Fibroblast of skin of left biceps (primary cell): ENCODE measurements at places on chromosomes 16 and 17.

DNA sequence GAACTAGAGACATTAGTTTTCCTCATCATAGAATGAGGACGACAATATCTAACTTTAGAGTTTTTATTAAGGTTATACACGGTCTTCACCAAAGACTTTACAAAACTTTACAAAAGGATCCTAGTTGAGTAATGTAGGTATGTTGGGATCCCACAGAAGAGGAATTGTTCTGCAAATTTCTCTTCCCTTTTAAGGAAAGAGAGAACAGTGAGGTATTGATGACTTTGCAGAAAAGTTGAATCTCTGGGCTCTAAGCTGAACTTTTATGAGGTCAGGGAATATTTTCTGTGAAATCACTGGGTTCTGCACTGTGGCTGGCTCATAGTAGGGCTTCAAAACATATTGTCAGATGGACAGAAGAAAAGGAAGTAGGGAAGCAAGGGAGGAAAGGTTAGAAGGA lies 89.8 kb upstream of the PIRT start:
- DNase-seq = no peak

- DNase-seq = no peak
These were observed 12.2 kb upstream of the OSGIN1 start for GRCh38 chr16:83940630-83941378.

GRCh38 chr17:79098282-79098867 lies 23.8 kb downstream of the ENGASE start:
- DNase-seq = no peak

DNA sequence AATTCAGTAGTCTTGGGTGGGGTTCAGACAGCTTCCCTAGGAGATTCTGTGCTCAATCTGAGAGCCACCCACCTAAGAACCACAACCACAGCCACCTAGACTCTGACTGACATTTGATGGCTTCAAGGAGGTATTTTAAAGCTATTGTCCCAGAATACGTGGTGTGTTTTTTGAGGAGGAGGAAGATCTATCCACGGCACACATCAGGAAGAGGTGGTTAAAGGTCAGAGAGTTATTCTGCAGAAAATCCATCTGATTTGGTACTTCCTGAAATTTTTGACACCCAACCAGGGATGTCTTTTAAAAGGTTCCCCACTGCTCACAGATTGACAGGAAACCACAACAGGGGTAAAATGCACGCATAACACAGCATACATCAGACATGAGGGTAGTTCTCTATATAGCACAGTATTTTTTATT lies 25.1 kb downstream of the SMARCE1 start:
- no peak for DNase-seq

DNA sequence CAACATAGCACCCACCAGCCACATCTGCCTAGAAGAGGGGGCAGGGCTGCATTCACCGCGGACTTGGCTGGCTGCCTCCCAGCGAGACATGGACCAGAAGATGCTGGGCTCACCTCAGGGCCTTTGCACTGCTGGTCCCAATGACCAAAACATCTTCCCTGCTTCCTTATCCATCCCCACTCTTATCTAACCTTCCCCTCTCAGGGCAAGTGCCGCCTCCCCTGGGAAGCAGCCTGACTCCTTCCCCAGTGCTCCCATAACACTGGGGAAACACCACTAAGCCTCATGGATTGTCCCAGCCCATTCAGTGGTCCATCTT lies 5.7 kb downstream of the TMC6 start:
- DNase-seq = no peak

DNA sequence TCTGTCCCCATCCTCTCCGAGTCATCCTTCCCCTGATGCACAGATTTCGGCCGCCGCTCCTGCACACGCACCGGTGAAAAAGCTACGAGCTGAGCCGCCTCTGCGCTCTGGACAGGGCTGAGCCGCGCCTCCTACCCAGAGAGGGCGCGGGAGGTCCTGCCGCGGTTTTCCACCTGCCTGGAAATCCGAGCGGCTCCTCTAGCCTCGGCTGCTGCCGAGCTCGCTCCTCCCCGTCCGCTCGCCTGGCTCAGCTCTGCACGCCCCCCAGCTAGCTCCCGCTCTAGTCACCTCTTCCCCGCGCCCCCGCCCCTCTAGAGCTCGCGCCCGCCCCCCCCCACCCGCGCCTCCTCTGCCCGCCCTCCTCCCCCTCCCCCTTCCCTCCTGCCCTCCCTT lies 198 bp upstream of the SHISA9 start:
- no peak for DNase-seq

DNA sequence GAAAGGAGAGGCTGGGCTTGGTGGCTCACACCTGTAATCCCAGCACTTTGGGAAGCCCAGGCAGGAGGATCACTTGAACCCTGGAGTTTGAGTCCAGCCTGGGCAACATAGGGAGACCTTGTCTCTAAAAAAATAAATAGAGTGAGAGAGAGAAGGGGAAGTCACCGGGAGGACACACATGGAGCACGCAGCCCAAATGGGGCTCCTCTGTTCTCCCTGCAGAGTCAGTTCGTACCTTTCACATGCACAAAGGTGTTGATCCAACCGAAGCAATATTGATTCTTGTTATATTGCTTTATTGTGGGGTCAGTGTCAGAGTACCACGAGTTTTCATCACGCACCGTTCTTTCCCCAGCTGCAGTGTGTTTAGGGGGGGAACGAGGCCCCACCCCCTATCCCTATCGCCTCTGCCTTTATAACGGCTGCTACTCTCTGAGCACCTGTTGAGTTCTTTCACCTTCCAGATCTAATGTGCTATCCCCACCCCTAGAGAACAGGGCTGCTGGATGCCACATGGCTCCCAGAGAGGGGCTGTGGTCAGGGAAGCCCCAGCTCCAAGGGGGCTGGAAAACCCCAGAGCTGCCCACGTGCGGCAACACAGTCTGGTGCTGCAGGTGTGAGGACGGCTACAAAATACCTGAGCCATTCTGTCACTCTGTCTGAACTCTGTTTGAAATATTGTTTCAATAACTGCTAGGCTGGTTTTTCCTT lies 1.0 kb upstream of the TMEM235 start:
- DNase-seq = no peak

GRCh38 chr17:79814974-79815835 lies 18.3 kb upstream of the CBX8 start:
- no peak for DNase-seq

GRCh38 chr17:3157218-3157617 lies 29.9 kb upstream of the OR1G1 start:
- no peak for DNase-seq

- peak; percentile 26 for DNase-seq
These were observed 14.1 kb downstream of the C17orf67 start for GRCh38 chr17:56819431-56820145.

DNA sequence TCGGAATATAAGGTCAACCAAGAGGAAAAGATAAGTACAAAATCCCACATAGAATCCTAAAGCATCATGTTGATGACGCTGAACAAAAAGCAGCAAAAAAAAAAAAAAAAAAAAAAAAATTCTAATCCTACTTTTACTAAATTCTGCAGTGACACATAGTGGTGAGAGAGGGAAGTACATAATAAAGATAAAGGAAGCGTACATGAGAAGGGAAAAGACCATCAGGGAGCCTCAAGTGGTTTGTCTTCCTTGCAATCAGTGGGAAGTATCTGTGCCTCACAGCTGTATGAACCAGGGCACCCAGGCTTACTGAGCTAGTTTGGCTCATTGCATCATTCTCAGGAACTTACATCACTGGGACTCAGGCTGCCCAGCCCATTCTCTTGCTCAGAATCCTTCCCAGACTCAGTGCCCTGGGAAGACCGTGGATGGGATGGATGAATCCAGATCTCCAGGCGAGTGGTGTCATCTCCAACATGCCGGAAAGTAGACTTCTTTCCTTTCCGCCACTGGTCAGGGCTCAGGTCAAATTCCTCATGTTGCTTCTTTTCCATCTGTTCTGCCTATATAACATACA lies 21.2 kb downstream of the SMG6 start:
- peak; percentile 75 for DNase-seq

DNA sequence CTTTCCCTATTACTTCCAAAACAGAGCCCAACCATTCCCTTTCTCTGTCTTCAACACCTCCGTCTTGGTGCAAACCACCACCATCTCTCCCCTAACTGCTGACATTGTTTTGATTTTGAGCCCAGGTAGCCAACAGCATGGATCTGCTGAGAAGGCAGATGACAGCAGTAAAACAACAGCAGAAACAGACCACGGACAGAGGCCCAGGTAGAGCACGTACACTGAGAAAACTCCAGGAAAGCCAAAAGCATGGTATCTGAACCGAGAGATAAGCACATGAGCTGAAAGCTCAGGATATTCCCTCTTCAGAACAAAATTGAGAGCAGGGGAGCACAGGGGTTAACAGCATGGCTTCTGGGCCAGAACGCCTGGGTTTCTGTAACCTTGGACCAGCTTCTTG lies 18.9 kb upstream of the MAP3K14 start:
- DNase-seq = no peak

DNA sequence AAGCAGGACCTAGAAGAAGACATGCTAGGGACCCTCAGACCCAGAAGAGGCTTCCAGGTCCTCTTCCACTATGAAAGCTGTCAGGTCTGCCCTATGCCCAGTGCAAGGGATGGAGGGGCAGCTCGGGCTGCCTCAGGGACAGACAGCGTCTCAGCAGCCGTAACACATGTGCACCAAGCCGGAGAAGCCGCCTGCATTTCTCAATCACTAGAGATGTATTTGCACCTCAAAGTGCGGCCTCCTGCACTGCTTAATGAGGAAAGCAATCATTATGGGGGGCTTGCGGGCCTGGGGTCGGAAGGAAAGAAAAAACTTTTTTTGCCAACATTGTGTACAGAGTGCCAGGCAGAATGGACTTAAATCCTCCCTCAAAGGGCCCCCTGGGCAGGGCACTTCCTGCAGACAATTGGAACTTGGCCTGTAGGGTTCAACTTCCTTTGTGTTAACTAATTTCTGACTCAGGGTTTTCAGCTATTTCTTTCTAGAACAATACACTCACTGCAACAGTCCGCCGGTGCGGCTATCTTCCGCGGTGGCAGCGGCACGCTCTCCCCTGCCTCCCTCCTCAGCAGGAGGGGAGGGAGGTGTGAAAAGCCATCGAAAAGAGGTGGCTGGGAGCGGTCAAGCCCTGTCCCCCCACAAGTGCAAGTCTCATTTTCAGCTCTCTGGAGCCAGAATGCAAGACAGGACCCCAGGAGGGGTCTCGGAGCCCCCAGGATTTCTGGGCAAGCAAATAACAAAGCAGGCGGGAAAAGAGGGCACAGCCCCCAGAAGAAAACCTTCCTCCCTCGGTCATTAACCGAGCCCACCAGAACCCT lies 101.2 kb downstream of the ZNF423 start:
- DNase-seq = no peak

DNA sequence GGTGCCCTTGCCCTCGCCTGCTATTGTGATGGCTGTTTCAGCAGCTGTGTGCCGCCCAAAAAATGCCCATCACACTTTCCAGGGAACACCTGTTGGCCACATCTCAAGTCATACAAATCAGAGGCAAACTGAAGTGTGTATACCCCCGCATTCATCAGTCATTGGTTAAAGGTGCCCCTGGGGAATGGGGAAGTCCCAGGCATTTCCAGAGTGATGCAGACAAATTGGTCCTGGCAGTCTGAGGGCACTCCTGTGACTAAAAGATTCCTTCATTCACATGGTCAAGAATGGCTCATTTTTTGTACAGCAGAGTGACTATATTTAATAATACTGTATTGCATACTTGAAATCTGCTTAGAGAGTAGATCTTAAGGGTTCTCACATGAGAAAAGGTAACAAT lies 102.9 kb upstream of the TMEM97 start:
- no peak for DNase-seq

- DNase-seq = no peak
These were observed 59.9 kb downstream of the ABR start for GRCh38 chr17:1119924-1120323.

DNA sequence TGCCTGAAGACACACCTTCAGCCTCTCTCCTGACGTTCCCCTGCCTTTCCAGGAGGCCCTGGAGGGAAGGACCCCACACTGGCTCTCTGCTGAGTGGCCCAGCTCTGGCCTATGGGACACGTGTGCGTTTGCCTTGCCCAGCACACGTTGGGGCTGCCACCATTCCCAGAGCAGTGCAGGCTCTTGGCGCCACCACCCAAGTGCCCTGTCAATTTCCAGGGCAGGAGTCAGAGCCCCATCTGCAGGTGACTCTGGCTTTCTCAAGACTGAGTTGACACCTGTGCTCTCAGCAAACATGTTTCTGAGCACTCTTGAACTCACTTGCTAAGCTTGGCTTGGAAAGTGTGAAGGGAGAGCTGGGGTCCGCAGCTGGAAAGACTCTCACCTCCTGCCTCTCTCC lies 4.7 kb upstream of the IRF8 start:
- DNase-seq = no peak

GRCh38 chr17:38702166-38702915 lies 2.7 kb upstream of the MLLT6 start:
- peak; percentile 58 for DNase-seq

DNA sequence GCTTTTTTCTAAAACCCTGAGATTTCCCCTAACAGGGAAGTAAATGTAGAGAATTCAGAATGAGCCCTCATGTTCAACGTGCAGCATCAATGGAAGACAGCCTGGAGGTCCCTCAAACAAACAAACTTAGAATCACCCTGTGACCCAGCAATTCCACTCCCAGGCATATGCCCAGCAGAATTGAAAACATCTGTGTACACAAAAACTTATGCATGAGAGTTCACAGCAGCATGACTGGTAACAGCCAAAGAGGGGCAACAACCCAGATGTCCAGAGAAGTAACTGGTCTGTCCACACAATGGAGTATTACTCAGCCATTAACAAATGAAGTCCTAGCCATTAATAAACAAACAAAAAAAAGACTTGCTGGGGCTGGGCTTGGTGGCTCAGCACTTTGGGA lies 252.7 kb downstream of the PARN start:
- no peak for DNase-seq

GRCh38 chr17:17849147-17849820 lies 12.5 kb upstream of the SREBF1 start:
- no peak for DNase-seq

DNA sequence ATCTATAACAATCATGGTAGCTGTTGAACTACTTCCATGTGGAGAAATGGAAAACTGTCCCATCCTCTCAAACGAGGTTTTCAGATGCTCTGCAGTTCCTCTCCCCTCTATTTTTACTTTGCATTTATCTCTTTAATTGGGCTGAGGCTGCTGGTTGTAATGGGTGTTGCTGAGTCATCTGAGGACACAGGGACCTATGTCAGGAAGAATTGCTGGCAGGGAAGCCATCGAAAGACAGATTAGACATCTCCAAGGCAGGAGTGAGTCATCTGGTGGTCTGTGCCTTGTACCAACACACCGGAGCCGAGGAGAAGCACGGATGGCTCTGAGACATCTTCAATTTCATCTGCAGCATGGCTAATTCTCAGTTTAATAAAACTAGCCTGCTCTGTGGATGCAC lies 394.5 kb downstream of the GRIN2A start:
- no peak for DNase-seq

DNA sequence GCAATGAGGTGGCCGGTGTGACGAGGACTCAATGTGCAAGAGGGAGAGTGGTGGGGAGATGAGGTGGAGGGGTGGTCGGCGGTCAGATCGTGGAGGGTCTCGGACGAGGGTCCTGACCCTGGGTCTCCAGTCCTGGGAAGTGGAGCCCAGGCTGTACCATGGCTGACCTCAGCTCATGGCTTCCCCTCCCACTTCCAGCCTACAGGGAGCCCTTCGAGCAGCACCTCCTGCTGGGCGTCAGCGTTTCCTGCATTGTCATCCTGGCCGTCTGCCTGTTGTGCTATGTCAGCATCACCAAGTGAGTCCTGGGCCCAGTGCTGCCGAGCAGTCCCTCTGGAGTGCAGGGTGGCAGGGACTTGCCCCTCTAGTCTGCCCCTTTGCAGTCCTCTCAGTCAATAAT lies 41.8 kb downstream of the IL4R start:
- no peak for DNase-seq

GRCh38 chr17:30234296-30234695 lies 1.2 kb downstream of the SLC6A4 start:
- no peak for DNase-seq

GRCh38 chr17:58006560-58006923 lies 504 bp downstream of the SRSF1 start:
- no peak for DNase-seq

GRCh38 chr17:17227608-17228520 lies 9.1 kb downstream of the FLCN start:
- no peak for DNase-seq
